ENCODE measurements at places on chromosomes 4 and X. TPM values are rescaled to one million over a fixed set of nuclear protein-coding genes. Genes with fewer than 3 reads are reported as not detected.

Gene PAGE5
- total RNA-seq, result not detected

Gene RTL3
- not detected for total RNA-seq

Gene GRID2
- not detected for total RNA-seq

Gene SOX3
- not detected for total RNA-seq

Gene TLR2
- total RNA-seq, result 0.23 TPM

Gene GYPE
- total RNA-seq, result not detected

Gene CT45A1
- total RNA-seq, result not detected

Gene GJB1
- not detected for total RNA-seq

Gene CYTL1
- not detected for total RNA-seq

Gene CYSLTR1
- total RNA-seq, result 0.16 TPM

Gene NKX3-2
- total RNA-seq, result 0.42 TPM

Gene RENBP
- total RNA-seq, result not detected

Gene TCEAL6
- total RNA-seq, result not detected

Gene PAPSS1
- 63.9 TPM for total RNA-seq

Gene RASGEF1B
- 5.4 TPM for total RNA-seq

Gene SLC10A4
- total RNA-seq, result not detected

Gene SERPINA7
- total RNA-seq, result not detected

Gene CDKL2
- 0.42 TPM for total RNA-seq

Gene TMEM31
- not detected for total RNA-seq

Gene CTAG1B
- not detected for total RNA-seq

Gene ARX
- total RNA-seq, result not detected

Gene SPANXN5
- total RNA-seq, result not detected

Gene SCOC
- total RNA-seq, result 49.2 TPM

Gene RS1
- total RNA-seq, result not detected

Gene CPE
- 9.1 TPM for total RNA-seq

Gene MCTS1
- 64.9 TPM for total RNA-seq

Gene CYBB
- not detected for total RNA-seq

Gene PAGE4
- total RNA-seq, result not detected

Gene SCML2
- 3.5 TPM for total RNA-seq

Gene BST1
- 0.93 TPM for total RNA-seq

Gene MSL3
- total RNA-seq, result 27.6 TPM

Gene C4orf51
- not detected for total RNA-seq
